ENCODE measurements at places on chromosomes 5 and 9.
A peak's percentile ranks its signal among the peaks of the same experiment; 100 is the strongest.

DNA sequence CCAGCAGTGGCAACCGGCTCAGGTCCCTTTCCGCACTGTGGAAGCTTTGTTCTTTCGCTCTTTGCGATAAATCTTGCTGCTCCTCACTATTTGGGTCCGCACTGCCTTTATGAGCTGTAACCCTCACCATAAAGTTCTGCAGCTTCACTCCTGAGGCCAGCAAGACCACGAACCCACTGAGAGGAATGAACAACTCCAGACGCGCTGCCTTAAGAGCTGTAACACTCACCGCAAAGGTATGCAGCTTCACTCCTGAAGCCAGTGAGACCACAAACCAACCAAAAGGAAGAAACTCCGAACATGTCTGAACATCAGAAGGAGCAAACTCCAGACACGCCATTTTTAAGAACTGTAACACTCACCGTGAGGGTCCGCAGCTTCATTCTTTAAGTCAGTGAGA is 103.5 kb downstream of the GLIS3 start:
- no peak for DNase-seq

- DNase-seq = no peak
Observed at GRCh38 chr5:12315461-12315860, 411.2 kb upstream of the CTNND2 start.

DNA sequence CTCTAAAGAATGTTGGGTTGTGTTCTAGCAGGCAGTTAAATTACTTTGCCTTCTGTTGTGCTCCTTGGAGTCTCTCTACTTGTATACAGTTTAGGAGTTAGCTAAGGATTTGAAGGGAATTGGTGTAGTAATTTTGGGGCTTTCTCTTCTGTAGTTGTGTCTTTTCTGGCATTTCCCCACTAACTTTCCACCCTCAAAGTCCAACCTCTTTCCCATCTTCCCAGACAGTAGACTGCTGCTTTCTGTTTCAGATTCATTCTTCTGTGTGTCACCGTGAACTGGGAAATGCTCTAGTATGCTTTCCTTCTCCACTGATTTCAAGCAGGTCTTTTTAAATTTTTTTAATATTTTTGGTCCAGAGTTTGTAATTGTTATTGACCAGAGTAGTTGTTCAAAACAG is 4.5 kb upstream of the ANGPTL2 start:
- DNase-seq = no peak

GRCh38 chr5:11602298-11602697 is 301.9 kb downstream of the CTNND2 start:
- DNase-seq = no peak

- peak; percentile 80 for DNase-seq
Observed at GRCh38 chr5:99060306-99061261, 131.8 kb upstream of the CHD1 start.

DNA sequence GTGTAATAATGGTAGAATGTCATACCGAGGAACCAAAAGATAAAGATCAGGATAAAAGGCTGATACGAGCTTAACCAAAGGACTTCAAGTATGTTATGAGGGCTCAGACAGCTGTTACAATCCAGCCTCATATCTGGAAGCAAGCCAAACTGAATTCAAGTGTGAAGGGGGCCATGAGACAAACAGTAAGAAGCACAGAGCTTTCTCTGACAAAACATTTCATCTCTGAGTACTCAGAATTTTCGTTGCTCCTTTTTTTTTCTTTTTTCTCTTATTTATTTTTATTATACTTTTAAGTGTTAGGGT is 52.9 kb upstream of the CD180 start:
- DNase-seq = peak; percentile 73

DNA sequence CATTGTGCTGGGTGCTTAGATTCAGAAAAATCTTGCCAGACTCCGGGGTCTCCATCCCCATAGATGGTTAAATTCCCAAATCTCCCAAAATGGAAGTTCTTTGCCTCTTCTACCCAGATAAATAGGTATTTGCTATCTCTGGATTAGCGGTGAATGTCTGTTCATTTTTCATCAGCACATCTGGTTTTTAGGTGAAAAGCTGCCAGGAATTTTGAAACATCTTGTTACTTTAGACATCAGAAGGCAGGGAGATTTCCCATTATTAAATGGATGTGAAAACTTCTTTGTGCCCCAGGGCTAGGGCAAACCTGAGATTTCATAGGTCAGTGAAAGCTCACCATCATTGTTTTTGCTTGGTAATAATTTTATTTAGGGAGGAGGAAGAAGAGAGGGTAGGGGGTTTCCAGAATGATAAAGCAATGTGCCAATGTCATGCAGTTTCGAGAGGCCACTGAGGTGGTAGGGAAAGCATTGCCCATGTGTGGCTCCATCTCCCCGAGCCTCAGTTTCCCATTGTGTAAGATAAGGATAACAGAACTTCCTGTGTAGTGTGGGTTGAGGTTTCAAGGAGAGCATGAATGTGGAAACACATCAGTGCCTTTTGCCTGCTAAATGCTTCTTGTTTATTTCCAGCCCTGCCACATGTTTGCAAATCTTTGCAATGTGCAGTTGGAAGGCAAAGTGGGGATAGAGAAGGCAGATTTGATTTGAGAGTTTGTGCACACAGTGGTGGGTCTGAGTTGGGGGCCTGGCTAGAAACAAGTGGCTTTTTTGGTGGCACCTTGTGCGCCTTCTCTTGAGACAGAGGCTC is 147.2 kb upstream of the KLF4 start:
- DNase-seq = no peak

DNA sequence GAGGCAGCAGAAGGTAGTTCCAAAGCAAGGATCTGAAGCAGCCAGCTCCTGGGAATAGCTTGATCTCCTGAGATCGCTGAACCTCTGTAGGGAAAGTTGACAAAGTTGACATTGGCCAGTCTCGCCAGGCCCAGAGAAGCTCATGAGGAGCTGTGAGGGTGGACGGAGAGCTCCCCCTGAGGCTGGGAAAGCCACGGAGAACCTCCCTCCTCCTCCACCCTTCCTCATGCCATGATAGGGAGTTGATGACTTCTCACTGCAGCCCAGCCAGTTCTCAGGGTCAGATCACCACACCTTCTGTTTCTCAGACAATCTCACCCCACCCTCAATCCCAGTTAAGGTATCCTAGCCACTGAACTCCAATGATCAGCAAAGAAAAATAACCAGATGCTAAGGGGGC is 30.4 kb upstream of the KCNV2 start:
- no peak for DNase-seq

DNA sequence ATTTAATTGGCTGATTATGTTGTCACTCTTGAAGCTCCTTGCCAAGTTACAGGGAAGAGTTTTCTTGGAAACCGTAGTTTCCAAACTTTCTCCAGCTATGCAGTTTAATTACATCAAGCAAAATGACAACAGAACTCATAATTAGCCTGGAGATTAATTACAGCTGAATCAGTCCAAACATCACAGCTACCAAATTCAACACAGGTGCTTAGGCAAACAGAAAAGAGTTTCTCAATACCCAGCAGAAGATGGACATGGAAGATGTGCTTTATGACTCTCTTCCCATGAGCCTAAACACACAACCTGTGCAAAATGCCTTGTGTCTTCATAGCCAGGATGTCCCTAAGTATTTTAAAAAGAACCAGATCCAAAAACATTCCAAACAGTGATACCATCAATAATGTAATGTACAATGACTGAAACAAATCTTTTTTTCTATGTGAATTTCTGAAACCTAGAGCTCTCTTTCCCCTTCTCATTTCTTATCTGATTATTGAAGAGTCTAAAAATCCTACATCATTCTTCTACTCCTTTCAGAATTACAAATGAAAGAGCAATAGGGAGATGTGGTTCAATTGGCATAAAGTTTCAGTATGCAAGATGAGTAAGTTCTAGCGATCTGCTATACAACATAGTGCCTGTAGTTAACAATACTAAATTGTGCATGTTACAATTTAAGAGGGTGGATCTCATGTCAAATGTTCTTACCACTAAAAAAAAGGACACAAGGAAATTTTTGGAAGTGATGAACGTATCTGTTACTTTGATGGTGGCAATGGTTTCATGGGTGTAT is 124.3 kb downstream of the RASEF start:
- DNase-seq = no peak

- DNase-seq = no peak
Observed at GRCh38 chr5:106397700-106398099, 1273.0 kb downstream of the EFNA5 start.

DNA sequence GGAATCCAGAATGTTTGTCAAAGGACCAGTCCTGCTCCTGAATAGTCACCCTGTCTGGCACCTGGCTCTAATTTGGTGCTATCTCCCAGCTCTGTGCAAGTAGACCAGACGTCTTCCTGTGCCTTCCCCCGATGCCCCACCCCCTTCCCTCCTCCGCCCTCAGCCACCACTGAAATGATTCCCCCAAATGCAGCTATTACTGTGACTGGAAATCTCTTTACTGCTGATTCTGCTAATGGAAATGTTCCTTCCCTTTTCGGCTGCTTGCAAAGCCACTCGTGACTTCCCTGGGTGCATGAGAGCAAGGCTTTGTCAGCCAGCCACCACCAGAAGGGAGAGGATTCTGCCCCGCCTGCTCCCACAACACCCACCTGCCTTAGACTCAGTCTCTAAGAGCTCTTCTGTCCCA is 11.4 kb downstream of the ASTN2 start:
- peak; percentile 96 for DNase-seq

GRCh38 chr5:179668391-179668790 is 12.4 kb downstream of the CBY3 start:
- DNase-seq = no peak

- peak; percentile 53 for DNase-seq
Observed at GRCh38 chr9:111525056-111525977, at the start of gene ZNF483. Gene ZNF483, plus strand, starts transcription at chr9:111525179. Its CDS starts 2,217 bp downstream, at chr9:111527396.

GRCh38 chr5:68450245-68450852 is 234.8 kb downstream of the PIK3R1 start:
- no peak for DNase-seq

DNA sequence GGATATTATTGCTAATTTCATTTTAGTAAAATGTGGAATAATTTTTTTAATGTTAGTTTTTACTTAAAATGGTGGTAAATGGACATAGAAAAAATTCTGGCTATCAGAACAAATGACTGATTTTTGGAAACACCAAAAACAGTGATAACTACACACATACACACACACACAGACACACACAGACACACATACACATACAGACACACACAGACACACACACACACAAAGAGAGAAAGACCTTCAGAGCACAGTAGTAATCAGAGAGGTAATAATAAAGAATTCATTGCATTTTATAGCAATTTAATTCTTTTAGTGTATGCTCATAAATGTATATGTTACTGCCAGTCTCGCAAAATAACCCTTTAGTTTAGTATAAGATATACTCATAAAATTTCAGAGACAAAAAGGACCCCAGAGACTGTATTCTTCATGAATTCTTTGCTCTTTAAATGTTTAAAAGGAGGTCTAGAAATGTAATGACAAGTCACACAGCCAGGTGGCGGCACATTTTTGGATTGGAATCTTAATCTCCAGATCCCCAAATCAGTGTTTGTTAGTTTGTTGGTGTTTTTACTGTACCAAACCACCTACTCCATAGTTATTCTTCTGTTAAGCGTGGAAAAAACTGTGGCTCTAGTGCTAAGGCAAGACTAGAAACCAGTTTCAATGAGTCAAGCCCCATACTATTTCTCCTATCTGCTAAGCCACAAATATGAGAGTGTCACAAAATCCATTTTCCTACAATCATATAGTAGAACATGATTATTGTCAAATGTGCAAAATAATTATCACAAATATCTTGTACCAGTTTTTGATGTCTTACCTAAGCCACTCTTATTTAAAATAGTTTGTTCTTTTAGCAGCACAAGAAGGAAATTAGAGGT is 109.9 kb downstream of the EDIL3 start:
- DNase-seq = no peak

DNA sequence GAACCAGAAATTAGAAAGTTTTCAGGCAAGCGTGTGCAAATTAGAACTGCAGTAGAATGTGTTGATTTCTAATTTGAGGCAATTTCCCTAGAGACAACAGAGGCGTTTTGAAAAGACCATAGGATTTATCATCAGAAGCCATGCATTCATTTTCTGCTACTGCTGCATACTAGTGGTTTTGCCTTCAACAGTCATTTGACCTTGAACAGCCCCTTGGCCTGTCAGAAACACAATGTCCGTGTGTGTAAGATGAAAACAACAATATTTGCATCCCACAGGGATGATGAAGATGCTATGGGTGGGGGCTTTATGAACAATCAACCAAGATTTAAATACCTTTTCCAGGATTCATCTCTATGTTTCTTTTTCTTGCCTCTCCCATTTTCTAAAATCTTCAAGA is 73.7 kb downstream of the PDE4D start:
- no peak for DNase-seq

- DNase-seq = no peak
Observed at GRCh38 chr9:80874276-80874675, 815.1 kb downstream of the TLE1 start.

DNA sequence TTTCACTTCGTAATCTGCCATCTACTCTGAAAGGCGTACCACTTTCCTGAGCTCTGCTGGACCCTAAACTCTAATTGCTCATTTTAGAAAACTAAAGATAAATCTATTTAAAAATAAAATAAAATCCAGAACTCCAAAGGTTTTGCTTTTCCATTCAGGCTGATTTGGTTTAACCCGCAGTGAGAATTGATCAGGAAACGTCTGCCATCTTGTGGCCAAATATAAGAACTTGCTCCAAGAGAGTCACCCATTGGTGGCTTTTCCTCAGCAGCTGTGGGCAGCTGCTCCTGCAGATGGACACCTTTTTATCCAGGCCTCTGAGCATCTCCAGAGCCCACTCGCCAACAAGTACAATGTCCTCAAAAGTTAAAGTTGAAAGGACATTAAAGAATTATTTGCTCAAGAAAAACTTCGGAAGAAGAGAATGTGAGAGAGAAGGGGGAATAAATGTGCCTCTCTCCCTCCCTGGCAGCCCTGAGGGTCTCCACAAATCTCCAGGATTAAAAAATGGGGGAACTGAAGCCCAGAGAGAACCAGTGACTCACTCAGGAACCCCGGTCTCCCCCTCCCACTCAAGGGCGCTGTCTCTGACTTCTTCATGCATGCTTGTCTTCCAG is 4.1 kb downstream of the SAXO1 start:
- peak; percentile 15 for DNase-seq

GRCh38 chr9:111566234-111566633 is 33.2 kb downstream of the PTGR1 start:
- no peak for DNase-seq

DNA sequence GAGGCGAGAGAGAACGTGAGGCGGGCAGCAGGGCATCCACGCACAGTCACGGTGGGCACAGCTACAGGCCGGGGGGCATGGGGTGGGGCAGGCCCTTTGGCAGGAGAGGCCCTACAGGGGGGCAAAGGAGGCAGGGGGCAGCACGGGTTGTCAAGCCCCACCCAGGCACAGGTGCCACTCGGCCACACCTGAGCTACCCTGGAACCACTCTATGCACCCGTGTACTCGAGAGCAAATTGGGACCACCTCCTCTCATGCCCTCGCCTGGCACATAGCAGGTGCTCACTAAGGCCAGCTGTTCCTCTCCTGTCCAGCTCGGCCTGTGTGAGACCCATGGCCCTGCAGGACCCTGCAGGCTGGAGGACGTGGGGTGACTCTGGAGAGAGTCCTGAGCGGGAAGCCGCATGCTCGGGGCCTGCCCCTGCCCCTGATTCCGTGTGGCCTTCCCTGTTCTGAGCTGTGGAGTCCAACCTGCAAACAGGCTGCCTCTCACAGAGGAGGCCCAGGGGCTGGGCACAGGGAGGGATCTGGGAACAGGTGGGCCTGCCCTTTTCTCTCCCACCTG is 31.4 kb upstream of the SARDH start:
- no peak for DNase-seq

- no peak for DNase-seq
Observed at GRCh38 chr5:148949841-148950470, 112.9 kb downstream of the SH3TC2 start.

All from NCI-H2029 treated with DMSO at 0.1 percent for 48 hours (cell line).